ENCODE measurements at places on chromosomes 7 and 10.

DNA sequence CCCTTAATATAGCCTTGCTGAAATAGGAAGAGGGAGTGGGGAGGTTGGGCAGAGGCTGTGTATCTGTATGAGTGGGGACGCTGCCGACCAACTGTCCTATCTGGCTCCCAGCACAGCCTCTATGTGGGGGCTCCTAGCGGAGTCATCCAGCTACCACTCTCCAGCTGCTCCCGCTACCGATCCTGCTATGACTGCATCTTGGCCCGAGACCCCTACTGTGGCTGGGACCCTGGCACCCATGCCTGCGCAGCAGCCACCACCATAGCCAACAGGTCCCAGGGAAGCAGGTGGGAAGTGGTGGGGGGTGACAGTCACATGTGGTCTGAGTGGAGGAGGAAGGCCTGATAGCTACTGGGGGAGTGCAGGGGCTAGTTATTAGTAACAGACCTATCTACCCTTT lies 6.6 kb downstream of the MRPL43 start:
- no peak for DNase-seq

DNA sequence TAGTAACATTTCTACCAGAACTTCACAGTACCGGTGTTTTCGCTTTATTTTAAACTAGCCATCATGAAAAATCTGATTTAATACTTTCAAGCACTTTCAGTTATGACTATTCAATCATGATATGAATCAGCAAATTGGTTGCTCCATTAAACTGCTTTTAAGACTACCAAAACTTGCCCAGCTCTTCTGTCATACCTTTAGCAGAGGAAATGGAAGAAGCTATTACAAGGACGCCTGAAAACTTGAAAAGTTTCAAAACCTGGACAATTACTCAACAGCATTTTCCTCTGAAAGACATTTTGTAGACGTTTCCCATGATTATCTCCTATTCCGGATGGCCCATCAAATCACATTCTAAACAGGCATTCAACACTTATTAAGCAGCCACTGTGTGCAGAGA lies 2.0 kb downstream of the JAZF1 start:
- DNase-seq: no peak

DNA sequence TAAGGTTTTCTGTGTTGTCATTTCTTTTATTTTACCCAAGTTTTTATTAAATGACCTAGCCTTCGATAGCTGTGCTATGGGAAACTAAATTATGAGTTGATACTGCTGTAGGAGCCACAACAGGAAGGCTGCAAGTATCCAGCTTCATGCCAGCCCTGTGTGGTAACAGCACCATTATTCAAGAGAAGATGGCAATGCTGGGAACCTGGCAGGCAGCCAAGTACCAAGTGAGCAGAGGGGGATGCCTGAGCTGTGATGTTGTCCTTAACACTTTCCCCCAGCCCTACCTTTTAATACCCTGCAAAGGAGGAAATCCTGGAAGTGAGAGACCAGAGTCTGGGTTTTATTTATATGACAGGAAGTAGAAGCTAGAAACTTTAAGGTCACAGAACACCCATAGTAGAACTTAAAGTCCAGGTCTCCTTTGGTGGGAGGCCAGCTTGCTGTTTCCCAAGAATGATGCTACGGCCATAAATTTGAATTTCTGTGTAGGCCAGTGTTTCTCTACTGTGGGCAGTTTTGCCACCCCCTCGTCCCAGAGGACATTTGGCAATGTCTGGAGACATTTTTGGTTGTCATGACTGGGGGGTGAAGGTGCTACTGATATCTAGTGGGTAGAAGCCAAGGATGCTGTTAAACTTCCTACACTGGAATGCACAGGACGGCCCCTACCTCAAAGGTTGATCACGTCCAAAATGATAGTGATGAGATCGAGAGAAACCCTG lies 9.2 kb upstream of the ATXN7L1 start:
- DNase-seq: no peak

- no peak for DNase-seq
Measured at GRCh38 chr7:26334166-26334859, 42.7 kb downstream of the SNX10 start.

GRCh38 chr7:94182066-94182465 lies 177.9 kb upstream of the BET1 start:
- DNase-seq: no peak

Data from HL-60 (cell line).